Osteocyte (in vitro differentiated cells): ENCODE measurements at places on chromosomes 4 and X.

DNA sequence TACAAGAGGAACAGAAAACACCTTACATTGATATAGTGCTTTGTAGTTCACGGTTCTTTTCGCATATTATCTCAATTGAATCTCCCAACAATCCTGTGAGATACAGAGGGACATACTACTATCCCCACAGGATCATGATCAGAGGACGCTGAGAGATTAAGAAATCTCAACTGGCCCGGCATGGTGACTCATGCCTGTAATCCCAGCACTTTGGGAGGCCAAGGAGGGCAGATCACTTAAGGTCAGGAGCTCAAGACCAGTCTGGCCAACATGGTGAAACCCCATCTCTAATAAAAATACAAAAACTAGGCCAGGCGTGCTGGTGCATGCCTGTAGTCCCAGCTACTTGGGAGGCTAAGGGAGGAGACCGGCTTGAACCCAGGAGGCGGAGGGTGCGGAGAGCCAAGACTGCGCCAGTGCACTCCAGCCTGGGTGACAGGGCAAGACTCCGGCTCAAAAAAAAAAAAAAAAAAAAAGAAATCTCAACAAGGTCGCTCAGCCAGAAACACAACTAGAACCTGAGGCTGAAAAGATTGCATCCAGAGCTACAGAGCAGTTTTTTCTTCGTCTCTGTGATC lies 7.4 kb downstream of the APOO start:
- no peak for DNase-seq

DNA sequence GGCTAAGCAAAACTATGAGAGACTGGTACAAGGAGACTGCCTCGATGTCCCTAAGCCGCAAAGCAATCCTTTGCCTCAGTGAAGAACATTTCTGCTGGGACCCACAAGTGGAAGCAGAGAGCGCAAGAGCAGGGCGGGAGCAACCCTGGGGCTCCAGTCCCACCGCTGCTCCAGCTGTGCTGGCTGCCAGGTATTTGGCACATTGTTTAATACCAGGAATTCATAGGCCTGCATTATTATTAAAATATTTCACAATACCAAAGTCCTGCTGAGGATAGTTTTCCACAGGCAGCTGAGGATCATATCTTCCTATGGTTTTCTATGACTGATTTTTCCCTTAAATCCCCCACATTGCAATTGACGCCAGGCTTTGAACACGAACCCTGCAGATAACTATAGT lies 163.5 kb upstream of the TLL1 start:
- no peak for DNase-seq

GRCh38 chr4:165096776-165097175 lies 15.9 kb downstream of the TMEM192 start:
- no peak for DNase-seq

GRCh38 chrX:65528293-65528692 lies 6.3 kb downstream of the LAS1L start:
- no peak for DNase-seq

DNA sequence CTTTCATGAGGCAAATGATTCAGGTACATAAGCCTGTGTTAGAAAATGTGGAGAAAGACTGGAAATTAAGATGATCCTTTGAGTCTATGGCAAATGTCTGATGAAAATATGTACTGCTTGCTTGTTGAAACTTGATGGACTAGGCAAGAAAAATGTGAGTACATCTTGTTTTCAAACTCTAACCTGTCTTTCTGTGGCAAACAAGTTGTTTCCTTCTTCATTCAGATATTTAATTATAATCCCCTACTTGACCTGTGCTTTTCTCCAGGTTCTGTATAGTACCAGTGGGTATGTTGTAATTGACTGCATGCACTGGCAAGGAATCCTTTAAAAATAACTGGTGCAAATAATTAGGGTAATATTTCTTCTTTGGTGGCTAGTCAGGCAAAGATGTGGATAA lies 136.7 kb downstream of the ARHGAP24 start:
- DNase-seq = no peak

DNA sequence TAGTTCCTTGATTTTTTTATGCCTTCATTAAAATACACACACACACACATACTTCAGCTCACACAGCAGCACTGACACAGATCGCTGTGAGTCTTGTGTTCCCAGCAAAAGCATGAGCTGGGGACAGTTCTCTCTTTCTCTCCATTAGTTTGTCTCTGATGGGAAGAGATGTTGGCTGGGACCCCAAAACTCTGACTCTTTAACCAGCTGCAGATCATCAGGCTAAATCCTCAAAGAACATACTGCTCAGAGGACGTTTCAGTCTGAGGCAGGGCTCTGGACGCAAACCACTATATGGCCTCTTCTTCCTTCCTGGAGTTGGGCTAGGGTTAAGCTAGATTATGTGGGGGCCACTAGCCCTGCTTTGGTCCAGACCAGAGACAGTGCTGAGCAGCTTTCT lies 109.6 kb downstream of the NHSL2 start:
- DNase-seq = peak; percentile 23

- no peak for DNase-seq
These were observed 298.9 kb upstream of the PUDP start for GRCh38 chrX:7446815-7447214.

DNA sequence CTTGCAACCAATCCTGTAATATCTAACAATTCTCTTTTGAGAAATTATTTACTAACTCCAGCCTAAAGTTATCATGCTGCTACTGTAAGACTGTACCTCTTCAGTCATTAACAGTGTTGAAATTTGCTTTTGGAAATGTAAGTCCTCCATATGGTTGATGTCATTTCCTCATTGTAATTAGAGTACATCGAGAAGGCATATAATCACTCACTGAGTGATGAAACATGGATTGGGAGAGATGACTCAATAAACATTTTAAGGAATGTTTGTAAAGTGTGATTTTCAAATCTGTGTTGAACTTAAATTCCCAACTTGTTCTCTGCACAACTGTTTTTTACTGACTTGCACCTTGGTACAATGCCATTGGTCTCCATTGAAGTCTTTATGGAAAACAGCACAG lies 61.2 kb downstream of the HMGB2 start:
- no peak for DNase-seq

DNA sequence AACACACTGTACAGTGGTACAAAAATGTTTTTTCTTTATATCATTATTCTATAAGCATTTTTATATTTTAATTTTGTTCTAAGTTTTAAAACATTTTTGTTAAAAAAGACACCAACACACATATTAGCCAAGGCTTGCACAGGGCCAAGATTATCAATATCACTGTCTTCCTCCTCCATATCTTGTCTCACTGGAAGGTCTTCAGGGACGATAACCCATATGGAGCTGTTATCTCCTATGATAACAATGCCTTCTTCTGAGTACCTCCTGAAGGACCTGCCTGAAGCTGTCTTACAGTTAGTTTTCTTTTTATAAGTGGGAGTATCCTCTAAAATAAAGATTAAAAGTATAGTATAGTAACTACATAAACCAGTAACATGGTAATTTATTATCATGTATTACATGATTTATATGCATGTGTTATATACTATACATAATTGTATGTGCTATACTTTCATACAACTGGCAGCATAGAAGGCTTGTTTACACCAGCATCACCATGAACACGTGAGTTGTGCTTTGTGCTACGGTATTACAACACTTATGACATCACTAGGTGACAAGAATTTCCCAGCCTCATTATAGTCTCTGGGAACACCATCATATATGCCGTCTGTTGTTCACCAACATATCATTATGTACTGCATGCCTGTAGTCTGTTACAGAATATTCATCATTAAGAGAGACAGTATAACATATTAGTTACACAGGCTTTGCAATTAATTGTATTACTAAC lies 90.7 kb downstream of the WDFY3 start:
- DNase-seq = no peak

DNA sequence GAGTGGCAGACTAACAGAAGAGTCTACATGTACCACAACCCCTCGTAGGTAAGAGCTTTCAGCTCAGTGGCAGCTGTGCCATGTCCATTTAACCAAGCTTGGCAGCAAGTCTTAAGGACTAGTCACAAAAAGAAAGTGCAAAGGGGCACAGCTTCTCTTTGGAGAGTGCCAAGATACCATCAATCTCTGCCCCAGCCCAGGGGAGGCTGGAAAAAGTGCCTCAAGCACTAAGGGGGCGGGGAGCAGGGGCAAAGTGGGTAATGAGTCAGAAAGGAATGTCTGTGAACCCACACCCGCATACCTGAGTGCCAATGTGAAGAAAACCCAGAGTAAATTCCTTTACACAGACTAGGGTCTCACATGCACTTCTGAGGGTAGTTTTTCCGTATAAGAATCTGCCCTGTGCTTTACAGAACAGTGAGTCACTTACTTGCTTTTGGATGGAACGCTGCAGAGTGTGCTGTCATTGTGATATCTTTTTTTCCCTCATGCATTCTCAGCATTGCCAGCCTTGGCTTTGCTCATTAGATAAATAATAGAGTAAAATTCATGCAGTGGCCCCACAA lies 219.8 kb downstream of the ZNF674 start:
- DNase-seq = no peak
